ENCODE measurements at places on chromosomes 2 and 18. TPM values are rescaled to one million over a fixed set of nuclear protein-coding genes. Genes with fewer than 3 reads are reported as not detected.

GRCh38 chr2:179180242-179180641, 84.4 kb downstream of the SESTD1 start:
- no peaks in the 10 kb centered on the region for H3K36me3 ChIP-seq
- no peak for DNase-seq
- no peak overlapping the region for H3K27ac ChIP-seq
- H3K4me3 ChIP-seq, result no peak overlapping the region
- no peaks in the 10 kb centered on the region for H3K27me3 ChIP-seq

- DNase-seq, result no peak
- peaks cover 8% of the 10 kb centered on the region for H3K36me3 ChIP-seq
- peaks cover 77% of the 10 kb centered on the region for H3K4me1 ChIP-seq
Observed at GRCh38 chr2:236547725-236548124, 21.9 kb upstream of the ACKR3 start.

DNA sequence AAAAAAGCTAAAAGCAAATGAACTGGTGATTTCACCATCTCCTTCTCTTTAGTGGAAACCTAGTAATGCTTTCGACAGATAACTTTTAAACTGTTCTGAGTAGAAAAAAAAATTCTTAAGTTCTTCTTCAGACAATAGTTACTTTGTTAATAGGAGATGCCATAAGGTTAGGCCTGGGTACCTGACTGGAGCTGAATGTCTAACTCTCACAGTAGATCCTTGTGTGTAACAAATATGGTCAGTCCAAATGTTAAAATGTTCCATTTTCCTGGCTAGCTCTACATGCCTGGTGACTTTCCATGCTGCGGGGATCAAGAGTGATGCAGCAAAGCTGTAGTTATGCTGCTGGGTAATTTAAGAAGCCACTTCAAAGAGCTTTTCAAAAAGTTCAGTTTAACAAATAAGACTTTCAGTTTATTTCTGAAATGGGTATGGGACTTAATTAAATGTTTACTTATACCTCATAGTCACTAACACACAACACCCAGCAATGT, 264.0 kb upstream of the SESTD1 start:
- no peak overlapping the region for H3K27ac ChIP-seq
- no peaks in the 10 kb centered on the region for H3K36me3 ChIP-seq
- no peak for DNase-seq
- H3K4me1 ChIP-seq, result no peaks in the 10 kb centered on the region
- H3K27me3 ChIP-seq, result no peaks in the 10 kb centered on the region
- no peak overlapping the region for H3K4me3 ChIP-seq

- H3K36me3 ChIP-seq, result no peaks in the 10 kb centered on the region
- peaks cover 27% of the 10 kb centered on the region for H3K27me3 ChIP-seq
- no peak for DNase-seq
- H3K27ac ChIP-seq, result no peak overlapping the region
Observed at GRCh38 chr2:26483957-26484565, 6.1 kb upstream of the OTOF start.

UGT1A5 gene
- not detected for total RNA-seq

KIF1A gene
- not detected for total RNA-seq

PLCD4 gene
- total RNA-seq, result 0.43 TPM

Measured in T-cell (primary cell).